ENCODE measurements at places on chromosomes 6 and 20. TPM values are rescaled to one million over a fixed set of nuclear protein-coding genes. Genes with fewer than 3 reads are reported as not detected.

EPPIN gene
- 0.16 TPM for polyA plus RNA-seq

GRCh38 chr20:62952373-62952967 lies at the start of gene SLC17A9:
TSS of gene SLC17A9 (plus strand) at chr20:62952709. CDS start at chr20:62952831, 122 bp downstream.
- DNase-seq: no peak

- DNase-seq: no peak
Measured at GRCh38 chr6:39279539-39279938, 34.7 kb downstream of the KCNK17 start.

DNA sequence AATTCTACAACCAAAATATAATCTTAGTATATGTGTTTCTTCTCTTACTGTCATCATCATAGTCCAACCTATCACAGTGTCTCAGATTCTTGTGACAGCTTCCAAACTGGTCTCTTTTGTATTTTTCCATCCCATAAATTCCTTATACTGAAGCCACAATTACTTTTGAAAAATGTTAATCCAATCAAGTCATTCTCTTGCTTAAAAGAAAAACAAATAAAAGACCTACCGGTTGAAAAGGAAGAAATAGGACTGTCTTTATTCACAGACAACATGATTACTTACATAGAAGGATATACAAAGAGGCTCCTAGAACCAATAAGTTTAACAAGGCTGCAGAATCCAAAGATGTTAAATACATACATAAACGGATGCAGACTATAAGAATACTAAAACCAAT lies 339.9 kb downstream of the RNGTT start:
- DNase-seq: no peak

TGM3 gene
- polyA plus RNA-seq: 0.65 TPM

DNA sequence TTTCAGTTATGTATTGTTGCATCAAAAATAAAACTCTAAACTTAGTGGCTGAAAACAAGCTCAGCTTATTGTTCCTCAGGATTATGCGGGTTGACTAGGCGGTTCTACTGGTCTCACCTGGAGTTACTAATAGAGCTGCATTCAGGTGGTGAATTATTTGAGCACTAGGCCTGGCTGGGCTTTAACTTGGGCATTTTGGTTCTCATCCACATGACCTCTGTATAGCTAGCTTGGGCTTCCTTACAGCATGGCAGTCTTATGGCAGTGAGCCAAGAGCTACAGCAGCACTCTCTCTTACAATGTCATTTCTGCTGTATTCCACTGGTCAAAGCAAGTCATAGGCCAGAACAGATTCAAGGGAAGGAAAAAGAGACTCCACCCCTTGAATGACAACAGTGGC lies 1.6 kb downstream of the PGBD1 start:
- no peak for DNase-seq

DEFB124 gene
- polyA plus RNA-seq: not detected

GRCh38 chr6:121694801-121695251 lies 259.4 kb downstream of the GJA1 start:
- DNase-seq: no peak

BMP2 gene
- 16.0 TPM for polyA plus RNA-seq

- DNase-seq: no peak
Measured at GRCh38 chr6:20658516-20658915, 124.3 kb downstream of the CDKAL1 start.

DNA sequence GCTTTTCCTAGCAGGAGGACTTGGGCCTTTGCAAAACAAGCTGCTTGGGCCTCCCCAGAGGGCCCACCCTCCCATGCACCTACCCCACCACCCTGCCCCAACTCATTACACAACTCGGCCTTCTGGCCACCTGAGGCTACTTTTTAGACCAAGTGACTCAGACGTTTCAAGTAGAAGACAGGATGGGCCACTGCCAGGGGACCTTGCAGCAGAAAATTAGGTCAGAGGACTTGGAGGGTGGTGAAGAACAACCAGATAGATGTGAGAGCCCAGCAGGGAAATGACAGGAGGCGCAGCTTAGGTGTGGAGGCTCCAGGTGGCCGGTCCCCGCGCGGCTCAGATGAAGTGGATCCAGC lies 1.4 kb downstream of the PPP1R3D start:
- no peak for DNase-seq

- DNase-seq: no peak
Measured at GRCh38 chr20:21202259-21202658, 76.4 kb downstream of the KIZ start.

DNA sequence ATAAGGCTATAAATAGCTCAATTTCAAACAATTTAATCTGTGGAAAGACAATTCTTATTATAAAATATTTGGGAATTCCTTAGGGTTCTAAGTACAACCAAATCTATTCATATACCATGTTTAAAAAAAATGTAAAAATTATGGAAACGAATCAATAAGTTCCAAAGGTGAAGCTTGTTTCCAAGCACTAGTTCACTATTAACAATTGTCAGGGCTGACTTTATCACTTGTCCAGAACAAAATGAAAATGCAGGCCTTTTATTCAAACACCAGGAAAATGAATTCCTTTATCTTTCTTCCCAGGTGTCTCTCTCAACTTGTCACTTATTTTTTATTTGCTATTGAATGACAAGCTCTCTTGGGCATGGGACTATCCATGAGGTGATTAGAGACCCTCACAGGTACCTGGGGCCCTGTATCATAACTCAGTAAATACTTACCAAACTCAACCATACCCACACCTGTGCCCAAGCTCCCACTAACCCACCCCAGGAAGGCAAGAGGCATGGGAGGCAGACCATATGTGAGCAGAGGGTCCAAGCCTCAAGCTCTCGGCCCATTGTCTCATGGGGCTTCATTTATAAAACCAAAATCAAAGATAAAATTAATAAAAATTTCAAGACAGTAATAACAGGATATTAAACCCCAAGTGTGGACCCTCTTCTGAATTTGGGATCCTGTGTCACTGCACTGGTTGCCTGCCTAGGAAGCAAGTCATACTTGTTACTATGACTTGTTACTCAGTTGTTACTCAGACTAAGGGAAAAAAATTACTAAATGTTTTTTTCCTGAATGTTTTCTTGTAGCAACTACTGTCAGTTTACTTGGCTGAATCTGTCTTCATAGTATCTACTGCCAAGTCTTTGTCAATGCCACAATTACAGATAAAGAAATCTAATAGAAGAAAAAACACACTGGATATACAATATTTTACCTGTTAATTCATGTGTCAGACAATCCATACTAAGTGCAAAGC lies 54.7 kb downstream of the PTPRK start:
- no peak for DNase-seq

DNA sequence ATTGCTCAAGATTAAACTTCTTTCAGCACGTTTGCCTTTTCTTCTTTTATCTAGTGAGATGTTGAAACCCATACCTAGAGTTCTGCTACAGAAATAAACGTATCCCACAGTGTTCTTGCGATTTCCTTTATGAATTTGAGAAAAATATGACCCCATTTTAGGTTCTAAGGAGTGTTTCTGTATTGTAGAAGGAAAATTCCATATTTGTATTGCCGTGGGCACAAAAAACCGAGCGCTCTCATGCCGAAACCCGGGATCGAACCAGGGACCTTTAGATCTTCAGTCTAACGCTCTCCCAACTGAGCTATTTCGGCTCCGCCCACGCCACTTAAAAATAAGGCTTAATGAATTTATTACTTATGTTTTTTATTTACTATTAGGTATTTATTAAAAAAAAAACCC lies 23.7 kb downstream of the ZNF311 start:
- peak; percentile 50 for DNase-seq

DNA sequence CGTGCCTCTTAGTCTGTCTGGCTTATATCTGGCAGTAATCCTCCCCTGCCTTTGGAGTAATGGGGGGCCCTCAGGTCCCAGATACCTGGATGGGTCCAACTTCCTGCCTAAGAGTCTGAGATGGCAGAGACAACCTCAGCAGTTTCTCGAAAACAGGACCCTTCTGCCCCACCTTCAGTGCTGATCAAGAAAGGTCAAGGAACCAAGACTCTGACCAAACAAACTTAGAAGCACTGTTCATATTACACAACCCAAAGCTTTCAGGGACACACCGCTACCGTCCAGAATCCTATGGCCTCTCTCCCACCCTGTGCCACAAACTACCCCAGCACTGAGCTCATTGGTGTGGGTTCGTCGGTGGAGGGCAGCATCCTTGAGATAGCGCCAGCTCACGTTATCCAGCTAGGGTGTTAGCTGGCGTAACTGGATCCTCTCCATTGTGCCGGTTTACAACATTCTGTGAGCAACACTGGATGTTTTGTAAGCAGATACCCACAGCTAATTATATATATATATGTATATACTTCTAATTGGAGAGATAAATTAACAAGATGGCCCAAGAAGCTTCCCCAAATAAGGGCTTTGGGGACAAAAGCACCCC lies 7.6 kb upstream of the TMC2 start:
- DNase-seq: no peak

DNA sequence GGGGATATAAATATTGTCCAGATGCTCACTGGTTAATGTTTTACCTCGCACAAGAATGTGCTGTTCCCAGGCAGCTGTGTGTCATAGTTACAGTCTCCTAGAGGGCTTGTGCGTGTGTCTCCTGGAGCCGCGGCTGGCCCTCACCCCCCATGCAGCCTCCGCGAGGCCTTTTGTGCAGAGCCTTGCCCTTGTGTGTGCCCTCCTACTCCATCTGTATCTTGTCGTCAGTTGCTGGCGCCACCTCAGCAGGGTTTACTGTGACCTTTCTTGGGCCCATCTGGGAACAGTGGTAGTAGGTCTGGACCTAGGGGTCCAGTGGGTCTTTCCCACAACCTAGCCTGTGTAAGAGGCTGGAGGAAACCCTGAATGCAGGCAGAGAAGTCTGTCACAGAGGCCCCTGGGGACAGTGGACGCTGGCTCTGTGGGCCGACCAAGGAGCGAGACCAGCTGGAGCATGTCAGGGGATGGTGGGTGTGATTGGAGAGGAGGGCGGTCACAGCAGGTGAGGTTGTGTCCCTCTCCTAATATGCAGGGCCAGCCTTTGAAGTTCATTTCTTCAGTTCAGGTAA lies 35.2 kb downstream of the PPP1R14C start:
- DNase-seq: peak; percentile 43
